ENCODE measurements at places on chromosomes 1 and 21. TPM values are rescaled to one million over a fixed set of nuclear protein-coding genes. Genes with fewer than 3 reads are reported as not detected.

Gene SMPDL3B
- polyA plus RNA-seq: 19.1 TPM

Gene HIVEP3
- 0.67 TPM for polyA plus RNA-seq

- H3K4me1 ChIP-seq: no peaks in the 10 kb centered on the region
- no peak for DNase-seq
- H3K36me3 ChIP-seq: no peaks in the 10 kb centered on the region
- no peak overlapping the region for H3K27ac ChIP-seq
- H3K4me3 ChIP-seq: no peak overlapping the region
Measured at GRCh38 chr1:31765041-31765467, 914 bp upstream of the ADGRB2 start.

DNA sequence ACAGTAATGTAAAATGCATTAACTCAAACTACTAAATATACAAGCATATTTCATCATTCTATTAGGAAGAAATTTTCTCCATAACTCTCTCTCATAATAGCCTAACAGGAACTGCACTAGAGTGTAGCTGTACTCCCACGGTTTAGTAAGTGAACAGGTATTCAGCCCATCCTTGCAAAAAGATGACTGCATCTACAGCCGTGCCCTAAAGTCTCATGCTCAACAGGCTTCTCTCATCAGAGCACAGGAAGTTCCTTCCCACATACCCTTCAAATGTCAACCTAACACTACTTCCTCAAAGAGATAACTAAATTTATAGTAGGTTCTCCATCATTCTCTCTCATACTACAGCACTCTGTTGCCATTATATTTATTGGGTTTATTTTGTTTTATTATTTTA lies 251.6 kb downstream of the AKT3 start:
- no peaks in the 10 kb centered on the region for H3K36me3 ChIP-seq
- peak; percentile 43 for DNase-seq
- no peak overlapping the region for H3K27ac ChIP-seq
- no peak overlapping the region for H3K4me3 ChIP-seq
- no peaks in the 10 kb centered on the region for H3K27me3 ChIP-seq
- H3K4me1 ChIP-seq: peaks cover 5% of the 10 kb centered on the region

- no peaks in the 10 kb centered on the region for H3K4me1 ChIP-seq
- H3K27me3 ChIP-seq: no peaks in the 10 kb centered on the region
- no peaks in the 10 kb centered on the region for H3K36me3 ChIP-seq
- no peak overlapping the region for H3K27ac ChIP-seq
Measured at GRCh38 chr1:102174259-102174863, 177.6 kb upstream of the OLFM3 start.

DNA sequence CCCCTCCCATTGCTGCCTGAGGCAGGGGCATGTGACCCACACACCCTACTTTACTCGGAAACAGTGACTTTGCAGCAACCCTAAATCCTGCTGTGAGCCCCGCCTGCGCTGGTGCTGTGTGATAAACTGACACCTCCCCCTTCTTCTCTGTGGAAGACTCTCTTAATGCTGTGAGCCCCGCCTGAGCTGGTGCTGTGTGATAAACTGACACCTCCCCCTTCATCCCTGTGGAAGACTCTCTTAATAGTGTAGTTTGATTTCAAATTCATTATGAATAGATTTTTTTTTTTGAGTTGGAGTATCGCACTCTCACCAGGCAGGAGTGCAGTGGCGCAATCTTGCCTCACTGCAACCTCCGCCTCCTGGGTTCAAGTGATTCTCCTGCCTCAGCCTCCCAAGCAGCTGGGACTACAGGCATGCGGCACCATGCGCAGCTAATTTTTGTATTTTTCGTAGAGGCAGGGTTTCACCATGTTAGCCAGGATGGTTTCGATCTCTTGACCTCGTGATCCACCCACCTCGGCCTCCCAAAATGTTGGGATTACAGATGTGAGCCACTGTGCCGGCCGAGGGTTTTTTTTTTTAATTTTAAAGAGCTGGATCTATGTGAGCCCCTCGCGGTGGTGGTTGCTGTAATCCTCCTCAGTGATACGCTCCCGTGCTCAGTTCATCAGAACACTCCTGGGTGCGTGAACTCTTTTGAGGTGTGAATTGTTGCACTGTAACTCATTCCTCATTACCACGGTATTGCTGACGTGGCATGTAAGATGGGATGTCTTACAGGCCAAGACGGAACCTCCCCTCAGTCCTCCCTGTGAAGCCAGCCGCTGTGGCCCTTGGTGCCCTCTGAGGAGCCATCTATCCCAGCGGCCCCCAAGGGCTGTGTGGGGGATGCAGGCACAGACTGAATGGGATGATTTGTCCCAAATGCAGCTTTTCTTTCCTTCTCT lies 60.3 kb downstream of the GALNT2 start:
- H3K4me3 ChIP-seq: no peak overlapping the region
- H3K27ac ChIP-seq: no peak overlapping the region
- no peaks in the 10 kb centered on the region for H3K27me3 ChIP-seq
- no peaks in the 10 kb centered on the region for H3K36me3 ChIP-seq
- H3K4me1 ChIP-seq: peaks cover 8% of the 10 kb centered on the region
- no peak for DNase-seq

DNA sequence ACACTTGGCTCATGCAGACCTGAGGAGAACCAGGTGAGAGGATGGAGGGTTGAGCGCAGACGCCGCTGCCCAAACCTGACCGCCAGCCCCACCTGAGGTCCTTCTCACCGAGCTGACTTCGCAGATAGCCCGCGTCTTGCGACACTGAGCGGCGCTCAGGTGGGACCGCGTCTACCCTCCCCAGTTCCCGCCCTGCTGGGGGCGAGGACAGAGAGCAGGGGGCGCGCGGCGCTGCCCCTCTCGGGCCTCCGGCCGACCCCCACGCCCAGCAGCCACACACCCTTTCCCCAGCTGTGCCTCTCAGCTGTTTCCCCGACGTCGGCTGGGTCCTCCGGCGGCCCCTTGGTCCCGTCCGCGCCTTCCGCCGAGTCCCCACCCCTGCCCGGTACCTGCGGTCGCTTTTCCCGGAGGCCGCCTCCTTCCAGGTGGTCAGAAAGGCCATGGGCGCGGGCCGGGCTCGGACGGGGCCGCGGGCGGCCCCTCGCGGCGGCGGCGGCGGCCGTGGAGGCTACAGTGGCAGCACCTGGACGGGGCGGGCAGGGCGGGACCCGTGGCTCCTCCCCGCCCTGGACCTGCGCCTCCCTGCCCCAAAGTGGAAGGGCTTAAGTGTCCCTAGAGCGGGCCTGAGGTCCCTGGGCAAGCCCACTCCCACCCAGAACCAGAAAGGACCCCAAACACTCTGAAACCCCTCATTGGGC lies 14.4 kb upstream of the TTC39A start:
- DNase-seq: peak; percentile 25
- H3K27me3 ChIP-seq: no peaks in the 10 kb centered on the region
- H3K36me3 ChIP-seq: no peaks in the 10 kb centered on the region

DNA sequence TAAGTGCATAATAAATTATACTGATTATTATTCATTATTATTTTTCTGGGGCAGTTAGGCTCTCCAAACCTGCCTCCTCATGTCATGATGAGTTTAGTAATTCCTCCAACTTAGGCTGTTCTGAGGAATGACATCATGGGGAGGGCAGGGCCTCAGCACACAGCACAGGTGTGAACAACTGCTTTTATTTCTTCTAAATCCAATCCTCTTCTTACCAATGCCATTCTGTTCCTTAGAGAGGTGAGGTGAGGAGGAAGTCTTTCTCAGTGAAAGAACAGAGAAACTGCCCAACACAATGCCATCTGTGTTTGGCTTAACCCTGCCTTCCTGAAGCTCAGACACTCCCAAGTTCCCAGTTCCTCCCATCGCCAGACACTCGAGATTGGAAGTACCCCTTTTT lies 45.4 kb upstream of the WASF2 start:
- H3K36me3 ChIP-seq: peaks cover 82% of the 10 kb centered on the region
- H3K4me3 ChIP-seq: no peak overlapping the region
- H3K4me1 ChIP-seq: no peaks in the 10 kb centered on the region
- no peaks in the 10 kb centered on the region for H3K27me3 ChIP-seq

GRCh38 chr1:37808369-37809319 lies 636 bp upstream of the YRDC start:
- peak overlapping the region; percentile 85 for H3K27ac ChIP-seq
- DNase-seq: peak; percentile 85
- H3K4me3 ChIP-seq: peak overlapping the region; percentile 76
- no peaks in the 10 kb centered on the region for H3K27me3 ChIP-seq

- H3K27me3 ChIP-seq: peaks cover 63% of the 10 kb centered on the region
- H3K4me3 ChIP-seq: no peak within 1 kb of the TSS
- no peak for DNase-seq
Measured at GRCh38 chr1:34164771-34165391, at the start of gene CSMD2. Gene CSMD2 (minus strand): TSS chr1:34165230. CDS start chr1:34165097, 133 bp downstream.

Gene LAMB3
- 218 TPM for polyA plus RNA-seq

DNA sequence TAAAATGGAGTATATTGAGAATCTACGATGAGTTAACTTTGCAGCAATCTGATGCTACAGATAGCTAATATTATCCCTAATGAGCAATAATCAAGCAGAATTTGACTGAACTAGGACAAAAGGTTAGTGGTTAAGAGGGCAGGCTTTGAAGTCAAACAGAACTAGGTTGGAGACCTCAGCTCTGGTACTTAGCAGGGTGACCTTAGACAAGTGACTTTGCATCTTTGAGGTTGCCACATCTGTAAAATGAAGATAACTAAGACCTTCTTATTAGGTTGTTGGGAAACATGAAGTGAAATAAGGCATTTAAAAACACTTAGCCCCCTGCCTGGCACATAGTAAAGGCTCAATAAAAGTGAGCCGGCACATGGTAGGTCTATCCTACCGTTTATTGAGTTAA lies 4.3 kb upstream of the FUCA1 start:
- no peak overlapping the region for H3K27ac ChIP-seq
- H3K4me3 ChIP-seq: no peak overlapping the region
- H3K36me3 ChIP-seq: no peaks in the 10 kb centered on the region
- H3K27me3 ChIP-seq: no peaks in the 10 kb centered on the region
- DNase-seq: no peak

- no peaks in the 10 kb centered on the region for H3K27me3 ChIP-seq
- peaks cover 17% of the 10 kb centered on the region for H3K36me3 ChIP-seq
- DNase-seq: peak; percentile 19
- no peak overlapping the region for H3K27ac ChIP-seq
Measured at GRCh38 chr1:203630697-203631096, 4.1 kb downstream of the ATP2B4 start.

DNA sequence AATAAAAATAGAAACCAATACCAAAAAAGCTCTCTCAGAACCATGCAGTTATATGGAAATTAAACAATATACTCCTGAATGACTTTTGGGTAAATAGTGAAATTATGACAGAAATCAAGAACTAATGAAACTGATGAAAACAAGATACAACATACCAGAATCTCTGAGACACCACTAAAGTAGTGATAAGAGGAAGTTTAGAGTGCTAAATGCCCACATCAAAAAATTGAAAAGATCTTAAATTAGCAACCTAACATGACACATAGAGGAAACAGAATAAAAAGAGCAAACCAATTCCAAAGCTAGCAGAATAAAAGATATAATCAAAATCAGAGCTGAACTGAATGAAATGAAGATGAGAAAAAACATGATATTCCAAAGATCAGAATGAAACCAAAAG lies 430.9 kb downstream of the LTN1 start:
- DNase-seq: no peak
- no peak overlapping the region for H3K27ac ChIP-seq
- H3K27me3 ChIP-seq: no peaks in the 10 kb centered on the region
- H3K36me3 ChIP-seq: no peaks in the 10 kb centered on the region
- H3K4me1 ChIP-seq: no peaks in the 10 kb centered on the region
- H3K4me3 ChIP-seq: no peak overlapping the region

- peaks cover 6% of the 10 kb centered on the region for H3K4me1 ChIP-seq
- H3K4me3 ChIP-seq: peak overlapping the region; percentile 14
- no peak overlapping the region for H3K27ac ChIP-seq
- H3K36me3 ChIP-seq: no peaks in the 10 kb centered on the region
Measured at GRCh38 chr1:2530513-2531361, 674 bp upstream of the HES5 start.

Gene HPCAL4
- polyA plus RNA-seq: 0.22 TPM

Gene FNBP1L
- polyA plus RNA-seq: 44.7 TPM

DNA sequence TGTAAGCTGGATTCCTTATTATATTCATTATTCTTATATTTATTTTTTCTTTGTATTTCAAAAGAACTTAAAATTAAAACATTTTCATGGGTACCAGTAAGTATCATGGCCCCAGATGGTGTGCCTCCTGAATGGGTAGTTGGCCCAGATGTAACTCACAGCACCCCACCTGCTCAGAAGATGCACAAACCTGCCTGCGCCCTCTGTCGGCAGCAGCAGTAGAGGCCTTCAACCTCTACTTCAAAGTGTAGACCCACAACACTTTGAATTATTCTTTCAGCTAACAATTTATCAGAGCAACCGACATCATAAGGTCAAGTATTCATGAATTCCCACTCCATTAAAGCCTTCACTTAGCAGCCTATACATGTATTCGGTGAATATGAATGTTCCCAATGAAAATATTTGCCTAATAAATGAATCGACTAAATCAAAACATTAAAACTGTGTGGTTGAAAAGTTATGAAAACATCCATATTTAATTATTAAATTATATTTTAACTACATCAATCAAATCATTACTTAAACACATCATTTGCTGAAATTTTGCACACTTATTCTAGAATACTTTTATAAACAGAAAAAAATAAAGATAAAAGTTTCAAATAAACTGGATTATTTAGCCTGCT lies 25.4 kb downstream of the PIGM start:
- H3K4me1 ChIP-seq: no peaks in the 10 kb centered on the region
- H3K4me3 ChIP-seq: no peak overlapping the region
- H3K36me3 ChIP-seq: no peaks in the 10 kb centered on the region

Gene S100A9
- polyA plus RNA-seq: 107 TPM

DNA sequence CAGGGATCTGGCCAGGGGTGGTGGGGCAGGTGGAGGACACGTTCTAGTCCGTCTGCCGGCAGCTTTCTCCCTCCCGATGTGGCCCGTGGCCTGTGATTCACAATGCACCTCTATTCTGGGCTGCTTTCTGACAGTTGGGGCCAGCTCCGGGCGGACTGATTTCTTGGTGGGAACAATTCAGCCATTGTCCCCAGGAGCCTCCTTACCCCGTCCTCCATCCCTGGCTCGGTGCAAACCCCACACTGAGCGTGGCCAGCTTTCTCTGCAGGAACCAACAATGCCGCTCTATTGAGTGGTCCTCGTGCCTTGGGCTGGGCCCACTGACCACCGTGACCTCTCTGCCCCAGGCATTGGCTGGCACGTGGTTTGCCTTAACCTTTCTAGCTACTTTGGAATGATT lies 29.7 kb downstream of the PADI2 start:
- H3K36me3 ChIP-seq: no peaks in the 10 kb centered on the region
- DNase-seq: no peak
- no peaks in the 10 kb centered on the region for H3K27me3 ChIP-seq
- no peak overlapping the region for H3K27ac ChIP-seq

Gene NBPF4
- polyA plus RNA-seq: 1.0 TPM
